ENCODE measurements at places on chromosomes 7 and 10.
A peak's percentile ranks its signal among the peaks of the same experiment; 100 is the strongest.

DNA sequence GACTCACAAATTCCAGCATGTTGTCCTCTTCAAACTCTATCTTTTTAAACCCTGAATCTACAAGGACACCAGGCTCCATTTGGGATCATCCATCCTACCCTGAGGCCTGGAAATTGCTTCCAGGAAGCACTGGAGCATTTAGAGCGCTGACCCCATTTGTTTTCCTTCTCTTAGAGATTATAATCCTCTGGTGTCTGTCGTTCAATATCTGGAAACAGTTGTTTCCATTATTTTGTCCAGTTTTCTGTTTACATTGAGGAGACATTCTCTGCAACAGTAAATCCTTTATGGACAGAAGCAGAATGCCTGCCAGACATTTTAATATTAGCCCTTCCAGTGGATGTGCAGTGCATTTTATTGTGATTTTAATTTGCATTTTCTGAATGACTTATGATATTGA, 119.4 kb upstream of the MEOX2 start:
- no peak for DNase-seq

DNA sequence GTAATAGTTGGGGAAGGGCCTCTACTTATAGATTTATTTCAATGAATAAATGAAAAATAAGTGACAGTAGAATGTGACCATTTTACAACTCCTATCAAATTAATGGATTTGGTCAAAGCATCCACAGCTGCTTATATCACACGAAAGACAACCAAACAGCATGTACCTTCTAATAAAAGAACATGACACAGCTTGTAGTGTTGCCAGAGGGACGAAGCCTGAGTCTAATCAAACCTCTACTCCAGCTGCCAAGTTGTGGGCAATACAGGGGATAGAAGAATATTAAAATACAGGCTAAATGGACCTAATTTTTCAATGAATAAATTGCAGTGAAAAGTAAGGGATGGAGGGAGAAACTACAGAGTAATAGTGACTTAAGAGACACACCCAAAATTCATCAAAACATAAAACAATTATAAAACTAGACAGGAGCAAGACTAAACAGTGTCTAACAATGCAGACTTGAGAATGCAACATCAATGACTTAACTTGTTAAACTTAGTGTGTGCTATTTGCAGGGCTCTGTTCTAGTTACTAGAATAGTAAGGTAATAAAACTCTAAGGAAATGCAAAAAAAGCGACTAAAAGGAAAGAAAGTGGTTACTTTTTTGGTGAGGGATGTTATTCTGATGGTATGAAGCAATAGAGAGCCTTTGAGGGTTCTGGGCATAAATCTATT, 853.8 kb downstream of the GRM8 start:
- DNase-seq = no peak

DNA sequence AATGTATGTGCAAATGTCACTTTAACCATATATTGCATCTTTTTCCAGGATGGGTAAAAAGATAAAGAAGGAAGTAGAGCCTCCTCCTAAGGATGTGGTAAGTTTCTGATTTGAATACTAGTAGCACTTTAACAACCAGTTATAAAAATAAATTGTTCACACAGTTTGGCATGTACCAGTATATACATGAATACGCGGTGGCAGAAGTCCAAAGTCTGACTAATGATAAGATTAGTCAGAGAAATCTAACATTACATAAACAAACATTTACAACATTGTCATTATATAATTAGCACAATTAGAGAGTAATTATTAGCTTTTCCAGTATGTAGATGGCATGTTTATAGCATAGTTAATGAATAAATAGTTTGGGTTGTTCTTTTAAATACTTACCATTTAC, 4.1 kb downstream of the ARMC3 start:
- no peak for DNase-seq

DNA sequence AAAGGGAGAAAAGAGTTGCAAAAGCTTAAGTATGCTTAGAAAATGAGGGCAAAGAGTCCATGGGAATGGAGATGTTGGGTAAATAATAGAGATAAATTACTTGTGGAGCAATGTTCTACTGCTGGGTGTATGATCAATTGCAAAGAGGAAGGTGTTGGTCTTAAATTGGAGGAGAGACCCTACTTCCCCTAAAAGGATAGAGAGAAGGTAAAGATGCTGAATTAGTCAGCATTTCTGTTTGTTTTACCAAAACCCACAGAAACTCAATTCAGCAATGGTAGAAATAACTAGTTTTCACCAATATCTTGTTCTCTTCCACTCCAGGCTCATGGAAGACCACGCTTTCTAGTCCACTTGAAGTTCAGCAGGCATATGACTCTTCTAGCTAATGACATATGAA, 32.1 kb downstream of the ASB4 start:
- no peak for DNase-seq

DNA sequence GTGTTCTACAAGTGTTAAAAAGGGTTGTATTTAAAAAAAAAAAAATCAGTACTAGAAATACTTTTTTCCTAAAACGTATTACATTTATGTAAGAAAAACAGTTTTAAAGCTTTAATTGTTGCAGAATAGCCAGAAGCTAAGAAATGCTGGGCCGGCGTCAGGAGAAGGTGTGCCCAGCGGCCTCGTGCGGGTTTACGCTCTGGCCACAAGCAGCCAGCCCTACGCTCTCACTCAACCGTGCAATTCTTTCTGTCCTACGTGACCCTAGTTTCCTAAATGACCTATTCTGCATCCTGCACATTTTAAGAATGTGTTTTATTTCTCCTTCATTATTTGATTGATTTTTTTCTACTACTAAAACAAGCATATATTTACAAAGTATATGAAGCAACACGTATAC, 279.7 kb upstream of the KLF14 start:
- no peak for DNase-seq

GRCh38 chr10:42690449-42691360, 52.3 kb upstream of the ZNF33B start:
- DNase-seq = no peak

DNA sequence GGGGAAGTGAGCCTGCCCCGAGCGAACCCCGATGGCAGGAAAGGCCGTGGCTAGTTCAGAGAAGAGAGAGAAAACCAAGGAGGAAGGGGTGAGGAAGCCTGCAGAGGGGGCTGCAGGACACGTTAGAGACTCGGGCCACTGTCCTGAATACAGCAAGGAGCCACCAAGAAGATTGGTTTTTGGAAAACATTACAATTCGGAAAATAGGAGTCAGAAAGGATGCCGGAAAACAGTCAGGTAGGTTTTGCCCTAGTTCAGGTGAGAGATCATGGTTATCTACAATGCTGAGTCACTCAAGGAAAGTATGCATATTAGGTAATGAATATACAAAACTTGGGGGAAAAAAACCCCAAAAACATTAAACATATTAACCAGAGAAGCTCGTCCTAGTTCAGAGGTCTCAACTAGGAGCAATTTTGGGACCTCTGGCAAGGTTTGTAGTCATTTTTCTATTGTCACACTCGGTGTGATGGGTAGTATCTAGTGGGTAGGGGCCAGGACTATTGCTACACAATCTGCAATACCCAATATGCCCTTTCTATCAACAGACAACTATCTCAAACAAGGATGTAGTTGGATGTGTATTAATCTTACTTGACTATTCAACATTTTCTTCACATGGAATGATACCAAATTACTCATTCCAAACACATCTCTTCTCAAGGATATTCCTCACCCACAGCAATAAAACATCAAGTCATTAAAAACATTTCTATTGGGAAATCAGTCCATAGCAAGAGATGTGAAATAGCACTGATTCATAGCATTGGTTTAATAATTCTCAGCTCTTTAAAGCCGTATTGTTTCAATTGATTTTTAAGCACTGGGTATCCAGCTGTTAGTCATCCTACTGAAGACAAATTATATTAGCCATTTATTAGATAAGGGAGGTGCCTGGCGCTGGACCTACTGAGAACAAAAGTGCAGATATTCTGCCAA, 74.4 kb upstream of the RSU1 start:
- peak; percentile 52 for DNase-seq

GRCh38 chr7:128335730-128336129, 8.0 kb downstream of the RBM28 start:
- DNase-seq = no peak

DNA sequence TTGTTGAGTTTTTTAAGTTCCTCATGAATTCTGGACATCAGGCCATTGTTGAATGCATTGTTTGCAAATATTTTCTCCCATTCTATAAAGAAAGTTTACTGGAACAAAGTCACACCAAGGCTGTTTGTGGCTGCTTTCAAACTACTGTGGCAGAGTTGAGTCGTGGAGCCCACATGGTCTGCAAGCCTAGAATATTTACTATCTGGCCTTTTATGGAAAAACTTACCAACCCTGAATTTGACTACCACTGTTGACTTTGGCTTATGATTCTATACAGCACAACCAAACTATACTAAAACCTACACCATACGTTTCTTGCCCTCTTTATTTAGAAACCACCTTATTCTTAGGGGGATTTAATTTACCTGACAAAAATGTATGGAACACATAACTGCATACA, 239.1 kb downstream of the KCNMA1 start:
- no peak for DNase-seq

- DNase-seq = no peak
Observed at GRCh38 chr10:50385624-50386023, 134.3 kb upstream of the ASAH2 start.

- no peak for DNase-seq
Observed at GRCh38 chr7:44380831-44381493, 55.6 kb upstream of the CAMK2B start.

- no peak for DNase-seq
Observed at GRCh38 chr7:67008260-67008659, 11.6 kb downstream of the TYW1 start.

DNA sequence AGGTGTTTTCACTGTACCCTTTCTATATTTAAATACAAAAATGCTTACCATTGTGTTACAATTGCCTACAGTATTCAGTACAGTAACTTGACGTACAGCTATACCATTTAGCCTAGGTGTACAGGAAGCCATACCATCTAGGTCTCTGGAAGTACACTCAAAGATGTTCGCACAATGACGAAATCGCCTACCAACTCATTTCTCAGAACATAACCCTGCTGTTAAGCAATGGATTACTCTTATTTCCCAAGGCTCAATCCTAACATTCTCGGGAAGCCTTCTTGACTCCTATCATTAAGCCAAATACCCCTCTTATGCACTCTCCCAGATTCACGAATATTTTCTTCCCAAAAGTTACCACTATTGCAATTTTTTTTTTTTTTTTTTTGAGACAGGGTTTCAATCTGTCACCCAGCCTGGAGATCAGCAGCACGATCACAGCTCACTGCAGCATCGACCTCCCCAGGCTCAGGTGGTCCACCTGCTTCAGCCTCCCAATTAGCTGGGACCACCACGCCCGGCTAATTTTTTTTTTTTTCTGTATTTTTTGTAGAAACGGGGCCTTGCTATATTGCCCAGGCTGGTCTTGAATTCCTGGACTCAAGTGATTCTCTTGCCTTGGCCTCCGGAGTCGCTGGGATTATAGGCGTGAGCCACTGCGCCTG, 1.5 kb downstream of the CWF19L1 start:
- no peak for DNase-seq

DNA sequence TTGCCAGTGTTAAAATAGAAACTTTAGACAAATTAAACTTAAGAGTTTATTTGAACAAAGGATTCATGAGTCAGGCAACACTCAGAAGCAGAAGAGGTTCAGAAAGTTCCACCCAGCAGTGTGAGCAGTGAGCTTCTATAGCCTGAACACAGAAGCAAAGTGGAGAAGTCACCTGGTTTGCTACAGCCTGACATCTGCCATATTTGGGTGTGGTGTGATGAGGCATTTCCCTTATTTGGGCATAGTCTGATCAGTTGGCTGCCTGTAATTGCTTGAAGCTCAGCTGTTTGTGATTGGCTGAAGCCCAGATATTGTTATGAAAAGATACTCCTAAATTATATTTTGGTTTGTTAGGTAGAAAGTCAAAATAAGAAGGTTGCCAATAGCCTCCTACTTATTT, 39.1 kb downstream of the VWC2 start:
- DNase-seq = no peak

DNA sequence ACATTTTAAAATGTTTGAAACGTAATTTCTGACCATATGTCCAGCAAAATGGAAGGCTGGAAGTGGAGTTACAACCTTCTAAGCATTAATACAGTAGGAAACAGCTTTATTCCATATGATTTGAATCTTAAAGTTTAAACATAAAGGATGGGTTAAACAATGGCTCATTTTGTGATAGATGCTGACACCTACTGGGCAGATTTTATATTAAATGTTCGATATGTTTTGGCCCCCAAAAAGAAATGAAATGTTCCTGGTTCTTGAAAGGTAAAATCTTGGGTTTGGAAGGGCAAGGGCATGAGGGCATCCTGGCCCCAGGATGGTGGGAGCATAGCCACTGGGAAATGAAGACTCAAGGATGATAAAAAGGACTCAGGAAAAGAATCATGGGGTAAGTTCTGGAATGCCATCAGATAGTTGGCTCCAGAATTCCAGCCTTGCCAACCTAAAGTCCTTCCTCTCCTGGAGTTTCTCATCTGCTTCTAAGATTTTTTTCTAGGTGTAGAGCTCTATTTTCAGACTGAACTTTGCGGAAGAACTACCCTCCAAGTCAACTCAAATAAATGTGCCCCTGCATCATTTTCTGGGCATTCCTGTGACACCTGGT, 34.6 kb upstream of the SLC35G1 start:
- no peak for DNase-seq

DNA sequence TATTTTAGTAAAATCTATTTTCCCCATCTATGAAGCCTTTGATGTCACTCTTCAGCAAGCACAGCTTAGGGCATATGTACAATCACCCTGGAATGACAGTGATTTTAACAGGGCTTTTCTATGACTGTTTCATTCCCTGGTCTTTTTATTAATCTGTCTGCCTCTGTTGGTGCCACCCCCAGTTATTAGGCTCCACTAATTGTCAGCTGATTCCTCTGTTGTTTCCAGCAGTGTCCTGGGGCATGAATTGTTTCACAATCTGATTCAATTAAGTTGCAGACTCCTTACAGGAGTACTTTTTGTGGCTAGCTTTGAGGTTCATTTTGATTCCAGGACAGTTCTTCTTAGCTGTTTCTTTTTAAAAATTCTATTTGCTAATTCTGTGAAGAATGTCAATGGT, 38.6 kb downstream of the MYO3A start:
- DNase-seq = no peak

GRCh38 chr10:32349968-32350738, 3.2 kb upstream of the EPC1 start:
- no peak for DNase-seq

DNA sequence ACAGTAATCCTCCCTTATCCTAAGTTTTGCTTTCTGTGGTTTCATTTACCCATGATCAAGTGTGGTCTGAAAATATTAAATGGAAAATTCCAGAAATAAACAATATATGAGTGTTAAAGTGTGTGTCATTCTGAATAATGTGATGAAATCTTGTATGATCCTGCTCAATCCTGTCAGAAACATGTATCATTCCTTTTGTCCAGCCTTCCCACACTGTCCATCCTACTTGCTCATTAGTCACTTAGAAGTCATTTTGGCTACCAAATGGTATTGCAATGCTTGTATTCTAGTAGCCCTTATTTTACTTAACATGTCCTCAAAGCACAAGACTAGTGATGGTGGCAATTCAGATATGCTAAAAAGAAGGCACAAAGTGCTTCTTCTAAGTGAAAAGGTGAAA, 1211.2 kb upstream of the SORCS1 start:
- no peak for DNase-seq

All from neural crest cell (in vitro differentiated cells).